ENCODE measurements at places on chromosomes 5 and 9. TPM values are rescaled to one million over a fixed set of nuclear protein-coding genes. Genes with fewer than 3 reads are reported as not detected.

DNA sequence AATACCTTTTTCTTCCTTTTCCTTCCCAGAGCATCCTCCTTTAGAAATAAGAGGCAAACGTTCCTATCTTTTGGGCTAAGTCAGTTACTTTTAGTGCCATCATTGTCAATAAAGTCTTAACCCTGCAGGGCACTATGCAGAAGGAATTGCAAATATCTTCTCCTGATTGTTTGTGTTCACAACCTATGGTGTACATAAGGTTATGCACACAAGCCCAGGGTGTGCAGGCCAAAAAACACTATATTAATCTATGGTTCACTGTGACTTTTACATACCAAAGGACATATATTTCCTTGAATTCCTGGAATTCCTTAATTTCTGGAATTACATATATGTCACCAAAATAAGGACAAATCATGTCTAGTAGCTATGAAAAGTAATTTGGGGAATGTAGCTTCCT is 493.5 kb downstream of the MTRR start:
- H3K4me1 ChIP-seq, result peaks cover 6% of the 10 kb centered on the region
- no peak overlapping the region for H3K27ac ChIP-seq
- no peak overlapping the region for H3K4me3 ChIP-seq
- no peaks in the 10 kb centered on the region for H3K27me3 ChIP-seq
- no peaks in the 10 kb centered on the region for H3K36me3 ChIP-seq
- no peak for DNase-seq

GRCh38 chr5:56640763-56641406 is 174.5 kb upstream of the MAP3K1 start:
- H3K4me1 ChIP-seq, result peaks cover 6% of the 10 kb centered on the region
- DNase-seq, result no peak
- H3K4me3 ChIP-seq, result no peak overlapping the region
- no peaks in the 10 kb centered on the region for H3K27me3 ChIP-seq
- no peak overlapping the region for H3K27ac ChIP-seq

The PCDHB14 gene
- total RNA-seq, result 6.2 TPM

The CYLC2 gene
- total RNA-seq, result not detected

DNA sequence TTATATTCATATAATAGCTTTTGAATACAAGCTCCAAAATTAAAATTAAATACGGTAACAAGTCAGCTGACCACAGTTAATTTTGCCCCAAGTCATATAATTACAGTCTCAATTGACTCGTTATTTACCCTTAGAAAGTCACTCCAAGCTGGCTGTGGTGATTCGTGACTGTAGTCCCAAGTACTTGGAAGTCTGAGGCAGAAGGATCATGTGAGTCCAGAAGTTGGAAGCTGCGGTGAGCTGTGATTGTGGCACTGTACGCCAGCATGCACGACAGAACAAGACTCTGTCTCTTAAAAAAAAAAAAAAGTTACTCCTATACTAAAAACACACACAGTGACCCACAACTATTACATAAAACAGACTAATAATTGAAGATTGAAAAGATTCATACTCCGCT is 31.6 kb upstream of the DTWD2 start:
- no peak for DNase-seq
- H3K27ac ChIP-seq, result no peak overlapping the region
- no peaks in the 10 kb centered on the region for H3K36me3 ChIP-seq
- peaks cover 6% of the 10 kb centered on the region for H3K4me1 ChIP-seq
- H3K4me3 ChIP-seq, result no peak overlapping the region
- H3K27me3 ChIP-seq, result no peaks in the 10 kb centered on the region

GRCh38 chr9:93509084-93509483 is 55.7 kb upstream of the FAM120AOS start:
- peaks cover 48% of the 10 kb centered on the region for H3K36me3 ChIP-seq
- no peak overlapping the region for H3K4me3 ChIP-seq
- DNase-seq, result no peak

DNA sequence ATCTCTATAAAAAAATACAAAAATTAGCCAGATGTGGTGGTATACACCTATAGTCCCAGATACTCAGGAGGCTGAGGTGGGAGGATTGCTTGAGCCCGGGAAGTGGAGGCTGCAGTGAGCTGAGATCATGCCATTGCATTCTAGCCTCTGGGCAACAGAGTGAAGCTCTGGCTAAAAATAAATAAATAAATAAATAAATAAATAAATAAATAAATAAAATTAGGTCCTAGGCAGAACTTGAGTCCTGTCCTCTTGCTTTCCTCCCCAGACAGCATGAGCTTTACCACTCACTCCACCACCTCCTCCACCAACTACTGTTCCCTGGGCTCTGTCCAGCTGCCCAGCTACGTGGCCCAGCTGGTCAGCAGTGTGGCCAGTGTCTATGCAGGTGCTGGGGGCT is 31.6 kb upstream of the SPZ1 start:
- H3K4me1 ChIP-seq, result no peaks in the 10 kb centered on the region
- no peaks in the 10 kb centered on the region for H3K27me3 ChIP-seq
- DNase-seq, result no peak
- H3K4me3 ChIP-seq, result no peak overlapping the region
- peaks cover 4% of the 10 kb centered on the region for H3K36me3 ChIP-seq

- peaks cover 10% of the 10 kb centered on the region for H3K27me3 ChIP-seq
- no peak for DNase-seq
- H3K4me1 ChIP-seq, result no peaks in the 10 kb centered on the region
- no peaks in the 10 kb centered on the region for H3K36me3 ChIP-seq
- no peak overlapping the region for H3K27ac ChIP-seq
Measured at GRCh38 chr5:51968756-51969155, 585.5 kb downstream of the ISL1 start.

GRCh38 chr9:128372188-128372641 is 1.0 kb downstream of the URM1 start:
- H3K4me3 ChIP-seq, result peak overlapping the region; percentile 84
- peaks cover 34% of the 10 kb centered on the region for H3K4me1 ChIP-seq
- H3K27me3 ChIP-seq, result no peaks in the 10 kb centered on the region
- H3K27ac ChIP-seq, result peak overlapping the region; percentile 84

GRCh38 chr5:142235050-142235797 is 89.6 kb downstream of the SPRY4 start:
- H3K4me3 ChIP-seq, result no peak overlapping the region
- H3K27ac ChIP-seq, result no peak overlapping the region
- no peaks in the 10 kb centered on the region for H3K27me3 ChIP-seq
- DNase-seq, result no peak
- H3K4me1 ChIP-seq, result peaks cover 5% of the 10 kb centered on the region

DNA sequence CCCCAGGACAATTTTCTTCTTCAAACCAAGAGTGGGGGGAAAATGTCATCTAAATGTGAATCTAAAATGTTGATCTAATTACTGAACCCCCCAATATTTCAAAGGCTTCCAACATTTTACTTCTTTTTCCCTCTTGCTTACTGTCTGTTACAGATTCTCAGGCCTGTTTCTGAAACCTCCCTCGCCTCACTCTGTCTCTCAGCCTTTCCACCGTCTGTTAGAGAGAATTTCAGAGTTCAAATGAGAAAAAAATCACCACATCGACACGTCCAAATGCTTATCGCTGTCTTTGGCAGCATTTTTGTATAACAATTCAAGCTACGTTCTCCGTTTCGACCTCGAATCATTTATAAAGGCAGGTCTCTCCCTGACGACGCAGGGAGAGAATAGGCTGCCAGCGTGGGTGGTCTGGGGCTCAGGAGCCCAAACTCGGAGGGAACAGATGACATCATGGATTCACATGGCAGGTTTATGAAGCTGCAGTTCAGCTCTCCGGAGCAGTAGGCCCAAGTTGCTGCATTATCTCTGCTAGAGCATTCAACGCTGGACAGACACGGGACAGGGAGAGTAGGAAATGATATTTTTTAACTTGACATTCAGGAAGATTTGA is 139.8 kb downstream of the GAS1 start:
- DNase-seq, result no peak
- H3K4me1 ChIP-seq, result no peaks in the 10 kb centered on the region
- H3K27me3 ChIP-seq, result no peaks in the 10 kb centered on the region
- H3K27ac ChIP-seq, result no peak overlapping the region
- H3K36me3 ChIP-seq, result no peaks in the 10 kb centered on the region
- no peak overlapping the region for H3K4me3 ChIP-seq

The IRX1 gene
- total RNA-seq, result 13.8 TPM
